ENCODE measurements at places on chromosomes 1 and 21.
A peak's percentile ranks its signal among the peaks of the same experiment; 100 is the strongest.

GRCh38 chr1:9654051-9654833 is 2.7 kb downstream of the PIK3CD start:
- DNase-seq, result no peak

GRCh38 chr1:167973832-167974231 is 37.0 kb upstream of the MPC2 start:
- DNase-seq, result no peak

- no peak for DNase-seq
Measured at GRCh38 chr21:29293495-29293894, 5.2 kb upstream of the BACH1 start.

GRCh38 chr1:227445746-227446145 is 117.6 kb upstream of the ZNF678 start:
- DNase-seq, result no peak

DNA sequence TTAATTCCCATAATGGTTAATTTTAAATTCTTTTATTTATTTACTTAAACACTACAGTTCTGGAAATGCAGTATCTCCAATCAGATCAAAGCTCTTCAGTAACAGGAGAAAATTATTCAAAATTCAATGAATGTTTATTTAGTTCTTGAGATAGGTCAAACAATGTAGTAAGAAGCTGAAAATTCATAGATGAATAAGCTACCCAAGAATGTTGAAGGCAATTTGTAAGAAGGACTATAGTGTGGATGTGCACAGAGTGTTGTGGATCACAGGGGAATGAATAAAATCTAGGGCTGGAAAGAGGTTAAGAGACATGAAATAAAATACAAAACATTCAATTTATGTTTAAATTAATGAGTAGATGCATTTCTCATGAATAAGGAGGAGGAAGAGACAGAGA is 72.0 kb downstream of the OLFM3 start:
- no peak for DNase-seq

GRCh38 chr1:88219521-88219920 is 464.6 kb upstream of the PKN2 start:
- no peak for DNase-seq

- DNase-seq, result no peak
Measured at GRCh38 chr1:230066031-230066430, 1.0 kb upstream of the GALNT2 start.

GRCh38 chr1:210372491-210372890 is 43.8 kb downstream of the HHAT start:
- no peak for DNase-seq

DNA sequence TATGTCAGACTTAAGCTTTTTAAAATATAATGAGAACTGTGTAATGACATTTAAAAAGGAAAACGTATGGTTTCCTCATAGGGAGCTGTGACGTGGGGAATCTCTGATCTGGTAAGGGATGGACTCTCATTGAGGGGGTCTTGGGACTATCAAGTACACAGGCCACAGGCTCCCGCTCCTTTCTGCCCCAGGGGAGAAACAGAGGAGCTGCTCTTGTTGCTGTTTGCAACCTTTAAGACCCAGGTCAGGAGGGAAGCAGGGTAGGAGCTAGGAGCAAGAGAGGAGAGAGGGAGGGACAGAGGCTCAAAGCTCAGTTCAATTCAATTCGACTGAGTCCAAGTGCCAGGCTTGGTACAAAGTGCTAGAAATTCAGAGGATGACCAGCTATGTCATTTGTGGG is 185.1 kb upstream of the CSF3R start:
- DNase-seq, result no peak

- no peak for DNase-seq
Measured at GRCh38 chr1:31647106-31647505, 2.4 kb upstream of the PEF1 start.

GRCh38 chr1:46183079-46183847 is 7.0 kb upstream of the P3R3URF start:
- DNase-seq, result no peak

DNA sequence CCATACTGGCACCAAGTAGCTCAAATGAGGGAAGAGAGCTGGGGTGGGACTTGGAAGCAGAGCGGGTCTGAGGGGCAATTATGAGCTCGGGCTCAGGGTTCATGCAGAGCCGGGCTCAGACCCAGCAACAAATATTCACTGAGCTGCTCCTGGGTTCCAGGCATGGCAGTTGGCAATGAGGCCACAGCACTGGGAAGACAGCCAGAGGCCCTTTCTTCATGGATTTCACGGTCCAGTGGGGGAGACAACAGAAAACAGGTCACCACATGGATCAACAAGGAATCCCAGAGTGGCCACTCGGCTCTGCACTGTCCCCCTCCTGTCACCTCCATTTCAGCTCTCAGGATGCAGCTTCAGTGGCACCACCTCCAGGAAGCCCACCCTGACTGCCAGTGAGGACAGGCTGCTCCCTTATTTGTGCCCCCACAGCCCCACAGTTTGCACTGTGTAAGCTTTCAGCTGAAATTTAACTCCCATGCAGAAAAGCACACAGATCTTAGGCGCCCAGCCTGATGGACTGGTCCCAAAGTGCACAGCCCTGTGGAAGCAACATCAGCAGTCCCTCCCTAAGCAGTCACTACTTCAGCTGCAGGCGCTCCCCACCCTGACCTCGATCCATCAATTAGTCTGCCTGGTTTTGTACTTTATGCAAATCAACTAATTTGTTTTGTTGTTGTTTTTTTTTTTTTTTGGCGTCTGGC is 22.4 kb downstream of the ARHGEF19 start:
- DNase-seq, result no peak

DNA sequence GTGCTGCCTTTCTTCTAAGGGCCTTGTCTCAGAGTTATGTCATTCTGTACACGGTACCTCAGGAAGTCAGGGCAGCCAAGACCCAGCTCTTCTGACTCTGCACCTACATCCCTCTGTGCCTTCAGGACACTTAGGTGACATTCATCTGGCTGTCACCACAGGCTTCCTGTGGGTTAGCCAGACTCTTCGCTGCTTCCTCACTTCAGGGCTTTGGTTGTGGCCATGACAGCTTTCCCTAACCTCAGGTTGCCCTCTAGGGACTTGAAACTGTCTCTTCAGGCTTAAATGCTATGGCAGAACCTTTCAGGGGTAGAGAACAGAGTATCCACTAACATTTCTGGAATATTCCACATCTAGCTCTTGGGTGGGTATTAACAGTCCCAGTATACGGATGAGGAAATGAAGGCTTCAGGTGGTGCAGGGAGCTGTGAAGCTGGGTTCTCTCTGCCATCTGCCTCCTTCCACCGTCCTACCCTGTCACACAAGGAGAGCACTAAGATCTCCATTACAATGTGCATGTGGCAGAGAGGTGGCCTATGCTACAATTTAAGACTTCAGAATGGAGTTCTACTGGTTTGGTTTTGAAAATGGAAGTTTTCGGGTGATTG is 9.9 kb downstream of the TSSK3 start:
- DNase-seq, result no peak

GRCh38 chr1:8873506-8874229 is 4.8 kb downstream of the ENO1 start:
- DNase-seq, result no peak

GRCh38 chr1:35745124-35745730 is 24.6 kb downstream of the CLSPN start:
- no peak for DNase-seq

DNA sequence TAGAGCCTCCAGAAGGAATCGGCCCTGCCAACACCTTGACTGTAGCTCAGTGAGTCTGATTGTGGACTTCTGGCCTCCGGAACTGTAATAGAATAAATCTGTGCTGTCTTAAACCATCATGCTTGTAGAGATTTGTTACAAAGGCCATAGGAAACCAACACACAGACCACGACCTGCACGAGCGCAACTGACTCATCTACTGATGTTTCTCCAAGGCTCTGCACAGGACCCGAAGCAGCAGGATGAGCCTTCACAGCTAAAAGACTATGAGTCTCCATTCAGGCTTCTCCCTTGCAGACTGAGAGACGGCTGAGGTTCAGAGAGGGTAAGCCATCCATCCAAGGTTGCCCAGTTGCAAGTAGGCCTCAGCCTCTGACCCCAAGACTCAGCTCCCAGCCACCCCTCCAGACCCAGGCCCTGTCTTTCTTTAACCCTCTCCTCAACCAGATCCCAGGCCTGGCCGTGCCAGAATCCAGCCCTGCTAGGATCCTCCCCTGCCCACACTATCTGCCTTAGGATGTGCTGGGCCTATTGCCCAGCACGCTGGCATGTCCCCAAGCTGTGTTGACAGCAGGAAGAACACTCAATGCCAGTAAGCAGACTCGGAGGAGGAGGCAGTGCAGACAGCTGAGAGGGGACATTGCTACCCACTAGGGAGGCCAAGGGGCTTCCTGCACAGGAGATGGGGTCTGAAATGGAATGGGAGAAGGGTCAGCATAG is 109.0 kb downstream of the HMGB4 start:
- no peak for DNase-seq

GRCh38 chr1:59504276-59504675 is 207.4 kb downstream of the FGGY start:
- no peak for DNase-seq

DNA sequence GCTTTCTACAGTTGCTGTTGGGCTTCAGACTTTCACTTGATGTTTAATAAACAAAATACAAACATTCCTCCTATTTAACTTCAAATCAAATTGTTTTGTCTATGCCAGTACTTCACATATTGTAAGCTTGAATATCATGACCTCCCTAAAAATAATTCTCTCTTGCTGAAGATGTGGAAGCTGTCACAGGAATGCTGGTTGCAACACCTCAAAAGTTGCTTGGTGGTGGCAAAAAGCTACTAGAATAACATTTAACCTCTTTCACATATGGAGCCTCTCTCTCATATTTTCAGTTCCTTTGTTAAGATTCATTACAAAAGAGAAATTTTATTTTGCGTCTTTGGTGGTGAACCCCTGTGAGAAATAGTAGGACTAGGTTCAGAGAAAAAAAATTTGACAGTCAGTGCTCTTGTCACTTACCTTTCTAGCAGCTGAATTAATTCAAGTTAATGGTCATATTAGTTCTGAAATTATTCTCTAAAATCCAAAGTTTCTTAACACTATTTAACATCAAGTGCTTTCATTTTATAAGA is 25.5 kb upstream of the F13B start:
- DNase-seq, result no peak

GRCh38 chr1:185373813-185374529 is 56.9 kb upstream of the IVNS1ABP start:
- DNase-seq, result no peak

GRCh38 chr1:150165622-150166612 is 16.2 kb downstream of the PLEKHO1 start:
- peak; percentile 48 for DNase-seq

- no peak for DNase-seq
Measured at GRCh38 chr1:237171454-237172117, 129.6 kb downstream of the RYR2 start.

DNA sequence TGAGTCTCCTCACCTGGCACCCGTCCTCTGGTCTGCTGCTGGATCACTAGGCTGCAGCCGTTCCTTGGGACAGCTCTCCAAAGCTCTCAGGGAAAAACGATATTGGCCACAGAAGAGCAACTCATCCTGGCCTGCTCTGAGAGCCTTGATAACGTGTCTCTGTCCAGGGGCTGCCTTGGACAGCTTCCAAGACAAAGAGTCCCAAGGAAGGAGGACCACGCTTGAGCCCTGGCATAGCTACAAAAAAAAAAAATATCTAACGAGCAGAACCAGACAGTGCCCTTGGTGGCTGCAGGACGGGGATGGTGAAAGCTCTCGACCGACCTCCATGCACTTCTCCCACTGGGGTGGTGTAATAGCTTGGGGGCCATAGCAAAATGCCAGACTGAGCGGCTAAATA is 589.6 kb downstream of the NPHP4 start:
- no peak for DNase-seq

GRCh38 chr1:99887890-99888289 is 37.7 kb downstream of the AGL start:
- DNase-seq, result no peak

DNA sequence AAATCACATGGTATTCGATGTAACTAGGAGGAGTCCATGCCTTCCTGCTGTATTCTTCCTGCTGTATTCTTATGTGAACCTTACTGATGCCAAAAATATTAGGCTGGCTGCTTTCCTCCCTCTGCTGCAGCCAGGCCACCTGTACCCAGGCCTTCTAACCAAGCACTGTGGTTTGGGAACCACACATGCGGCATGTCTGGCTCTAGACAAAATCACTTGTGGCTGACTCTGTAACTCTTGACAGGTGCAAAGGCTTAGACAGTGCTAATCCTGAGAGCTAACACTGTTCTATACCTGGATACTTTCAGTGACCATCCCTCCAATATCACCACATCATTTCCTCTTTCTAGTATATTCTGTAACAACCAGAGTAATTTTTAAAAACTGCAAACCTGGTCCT is 67.7 kb downstream of the PCP4 start:
- no peak for DNase-seq

DNA sequence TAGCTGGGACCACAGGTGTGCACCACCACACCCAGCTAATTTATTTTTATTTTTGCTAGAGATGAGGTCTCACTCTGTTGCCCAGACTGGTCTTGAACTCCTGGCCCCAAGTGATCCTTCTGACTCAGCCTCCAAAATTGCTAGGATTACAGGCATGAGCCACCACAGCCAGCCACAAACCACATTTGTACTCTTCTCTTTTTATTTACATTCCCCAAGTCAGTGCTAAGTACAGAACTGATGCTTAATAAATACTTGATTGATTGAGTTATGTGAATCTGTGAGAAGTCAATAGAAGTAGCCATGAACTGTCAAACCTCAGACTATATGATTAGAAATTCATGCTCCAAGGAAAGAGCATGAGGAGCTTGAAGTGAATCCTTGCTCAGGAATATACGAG is 48.5 kb upstream of the S1PR1 start:
- no peak for DNase-seq

DNA sequence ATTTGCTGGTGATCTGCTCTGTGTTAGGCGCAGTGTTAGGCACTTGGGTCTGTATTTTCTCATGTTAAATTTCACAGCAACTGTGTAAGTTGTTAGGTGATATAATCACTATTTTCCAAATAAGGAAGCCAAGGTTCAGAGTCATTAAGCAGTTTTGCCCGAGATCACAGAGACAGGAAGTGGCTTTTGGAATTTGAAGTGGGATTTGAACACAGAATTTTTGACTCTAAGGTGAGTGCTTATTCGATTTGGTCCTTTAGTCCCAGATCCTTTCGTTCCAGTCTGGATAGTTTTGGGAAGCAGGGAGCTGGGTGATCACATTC is 114.9 kb downstream of the NMNAT2 start:
- no peak for DNase-seq

DNA sequence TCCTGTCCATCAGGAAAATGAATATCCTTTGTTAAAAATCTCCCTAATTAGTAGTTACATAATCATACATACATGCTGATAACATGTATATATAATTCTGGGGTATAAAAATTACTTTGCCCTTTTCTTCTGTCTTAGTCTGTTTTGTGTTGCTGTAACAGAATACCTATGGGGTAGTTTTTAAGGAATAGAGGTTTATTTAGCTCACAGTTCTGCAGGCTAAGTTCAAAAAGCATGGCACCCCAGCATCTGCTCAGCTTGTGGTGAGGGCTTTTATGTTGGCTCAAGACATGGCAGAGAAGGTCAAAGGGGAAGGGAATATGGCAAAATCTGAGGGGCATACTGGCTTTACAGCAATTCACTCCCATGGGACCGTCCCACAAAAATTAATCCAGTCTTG is 16.3 kb upstream of the RPS6KC1 start:
- DNase-seq, result no peak
